Dermis microvascular lymphatic vessel endothelial cell (primary cell): ENCODE measurements at places on chromosomes 16 and 17.

DNA sequence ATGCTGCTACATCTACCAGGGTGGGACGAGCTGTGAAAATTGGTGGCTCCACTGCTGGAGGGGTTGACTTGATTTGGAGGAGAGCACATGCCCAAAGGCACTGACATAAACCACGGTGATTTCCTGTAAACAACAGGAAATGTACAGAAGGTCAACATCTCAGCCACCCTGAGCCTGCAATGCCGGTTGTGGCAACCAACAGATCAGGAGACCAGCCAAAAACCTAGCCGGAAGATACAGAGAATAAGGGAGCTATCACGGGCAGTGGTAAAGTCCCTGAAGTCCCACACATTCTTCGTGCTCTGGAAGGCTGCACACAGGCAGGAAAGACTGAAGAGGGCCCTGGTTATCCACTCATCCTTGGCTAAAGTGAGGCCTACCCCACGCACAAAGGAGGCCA, 56.2 kb downstream of the ADCY9 start:
- DNase-seq = peak; percentile 19

DNA sequence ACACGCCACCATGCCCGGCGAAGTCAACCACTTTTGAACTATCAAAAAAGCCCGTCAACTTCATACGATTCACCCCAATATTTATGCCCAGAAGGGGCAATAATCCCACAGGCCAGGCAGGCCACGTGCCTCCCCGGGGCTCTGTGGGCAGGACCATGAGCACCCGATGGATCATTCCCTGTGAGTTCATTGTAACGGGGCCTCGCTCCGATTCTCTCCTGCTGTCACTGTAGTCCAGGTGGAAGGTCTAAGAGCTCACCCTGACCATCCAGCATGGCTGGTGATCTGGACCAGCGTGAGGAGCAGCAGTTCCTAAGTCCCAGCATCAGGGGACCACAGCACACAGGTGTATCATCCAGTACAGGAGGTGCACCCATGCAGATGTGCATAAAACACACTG, 77.5 kb upstream of the DOC2B start:
- no peak for DNase-seq

DNA sequence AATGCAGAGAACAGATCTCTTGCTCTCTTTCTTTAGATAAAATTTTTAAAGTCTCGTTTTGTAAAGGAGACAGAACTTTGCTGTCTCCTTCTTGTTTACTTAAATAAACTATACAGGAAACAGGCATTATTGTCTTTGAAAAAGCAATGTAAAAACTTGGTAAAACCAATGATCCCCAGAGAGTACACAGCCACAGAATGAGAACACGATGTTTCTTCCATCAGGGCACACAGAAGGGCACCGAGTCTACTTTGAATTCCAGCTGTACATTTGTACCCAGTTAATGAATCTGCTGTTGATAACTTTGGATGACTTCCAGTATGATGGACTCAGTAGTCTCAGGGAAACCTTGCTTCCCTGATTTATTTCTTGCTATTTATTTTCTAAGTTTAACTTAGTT, 8.1 kb upstream of the TMEM100 start:
- no peak for DNase-seq

DNA sequence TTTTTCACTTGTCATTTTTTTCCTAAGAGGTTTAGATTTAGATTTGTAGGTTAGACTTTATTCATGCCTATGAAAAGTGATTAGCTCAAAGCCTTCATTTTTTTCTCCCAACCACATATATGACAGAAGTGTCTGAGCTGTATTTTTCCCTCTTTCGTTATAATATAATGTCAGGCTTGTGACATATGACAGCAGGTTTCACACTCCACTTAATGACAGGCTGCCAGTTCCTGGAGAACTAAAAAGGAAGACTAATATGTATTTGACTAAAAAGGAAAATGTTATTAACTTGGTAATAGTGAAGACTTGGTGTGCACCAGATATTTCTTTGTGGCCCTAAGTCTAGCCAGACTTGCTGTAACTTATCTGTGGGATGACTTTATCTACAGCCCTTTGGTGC, 200.7 kb upstream of the CACNG5 start:
- no peak for DNase-seq

DNA sequence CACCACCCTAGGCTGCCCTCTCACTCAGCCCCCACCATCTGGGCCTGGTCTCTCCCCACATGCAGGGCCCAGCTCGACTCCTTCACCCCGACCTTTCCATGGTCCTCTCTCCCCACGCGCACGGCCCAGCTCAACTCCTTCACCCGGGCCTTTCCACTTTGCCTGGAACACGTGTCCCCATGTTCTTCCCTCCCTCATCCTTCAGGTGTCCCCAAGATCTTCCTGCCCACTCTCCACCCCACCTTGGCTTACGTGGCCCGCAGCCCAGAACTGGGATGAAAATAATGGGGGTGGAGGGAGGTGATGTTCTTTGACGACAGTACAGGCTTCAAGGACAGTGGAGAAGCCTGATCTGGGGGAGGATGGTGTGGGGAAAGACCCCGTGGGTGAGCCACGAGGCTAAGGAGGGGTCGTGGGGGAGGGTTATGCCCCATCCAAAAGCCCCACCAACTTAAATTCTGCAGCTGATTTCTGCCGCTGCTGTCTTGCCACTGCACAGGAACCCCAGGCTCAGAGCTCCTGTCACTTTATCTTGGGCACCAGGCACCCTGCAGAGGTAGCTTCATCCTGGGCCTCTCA, 9.9 kb upstream of the MEAK7 start:
- no peak for DNase-seq

- no peak for DNase-seq
These were observed 38.4 kb downstream of the CENPV start for GRCh38 chr17:16314859-16315258.

DNA sequence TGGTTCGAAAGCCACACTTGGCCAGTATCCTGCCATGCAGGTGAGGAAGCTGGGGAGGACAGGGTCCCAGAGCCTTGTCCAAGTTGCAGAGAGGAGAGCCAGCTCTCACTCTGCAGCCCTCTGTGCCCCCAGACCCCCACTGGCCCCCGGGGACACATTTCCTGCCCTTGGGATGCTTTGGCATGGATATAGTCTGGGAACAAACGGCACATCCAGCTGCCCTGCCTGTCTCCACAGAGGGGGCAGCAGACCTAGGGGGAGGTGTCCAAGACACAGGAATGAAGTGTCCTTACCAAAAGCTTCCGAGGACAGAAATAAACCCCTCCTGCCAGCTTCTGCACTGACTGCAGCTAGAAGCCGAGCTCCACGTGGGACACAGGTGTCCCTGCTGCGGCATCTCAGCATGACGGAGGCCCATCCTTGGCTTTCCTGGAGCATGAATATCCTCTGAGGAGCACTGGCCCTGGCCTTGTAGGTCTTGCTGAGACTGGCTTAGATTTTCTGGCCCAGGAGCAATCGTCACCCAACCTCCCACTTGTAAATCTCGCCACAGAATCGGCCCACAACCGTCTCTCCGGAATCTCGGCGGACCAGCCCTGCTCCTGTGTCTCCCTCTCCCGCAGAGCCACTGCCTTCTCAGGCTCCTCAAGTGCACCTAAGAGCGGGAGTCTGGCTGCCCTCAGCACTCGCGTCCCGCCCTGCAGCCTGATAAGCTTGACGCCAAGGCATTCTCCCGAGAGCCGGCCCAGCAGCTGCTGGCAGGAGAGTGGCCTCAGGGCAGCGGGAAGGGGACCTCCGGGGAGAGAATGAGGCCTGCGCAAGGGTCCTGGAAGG, 1.1 kb upstream of the CAPN15 start:
- DNase-seq = no peak

GRCh38 chr17:12765548-12765947, 23.8 kb upstream of the ARHGAP44 start:
- DNase-seq = no peak
